ENCODE measurements at places on chromosomes 7 and 10.
A peak's percentile ranks its signal among the peaks of the same experiment; 100 is the strongest.

- DNase-seq: no peak
Measured at GRCh38 chr7:135467207-135467711, 42.6 kb downstream of the CNOT4 start.

GRCh38 chr7:155847821-155848435 lies 35.7 kb upstream of the SHH start:
- DNase-seq: no peak

GRCh38 chr7:69811476-69812308 lies 213.4 kb downstream of the AUTS2 start:
- no peak for DNase-seq

DNA sequence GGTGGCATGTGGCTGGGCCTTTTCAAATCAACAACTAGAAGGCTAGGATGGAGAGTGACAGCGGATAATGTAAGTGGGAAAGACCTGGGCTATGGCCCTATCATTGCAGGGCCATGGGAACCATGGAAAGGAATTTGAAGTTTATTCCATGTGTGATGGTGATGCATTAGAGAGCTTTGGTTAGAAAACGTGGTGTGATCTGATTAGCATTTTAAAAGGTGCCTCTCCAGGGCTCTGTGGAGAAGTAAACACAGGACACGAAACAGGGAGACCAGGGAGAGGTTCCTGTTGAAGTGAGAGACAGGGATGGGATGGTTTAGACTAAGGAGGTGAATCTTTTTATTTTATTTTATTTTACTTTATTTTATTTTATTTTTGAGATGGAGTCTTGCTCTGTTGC lies 749.5 kb downstream of the GATA3 start:
- no peak for DNase-seq

DNA sequence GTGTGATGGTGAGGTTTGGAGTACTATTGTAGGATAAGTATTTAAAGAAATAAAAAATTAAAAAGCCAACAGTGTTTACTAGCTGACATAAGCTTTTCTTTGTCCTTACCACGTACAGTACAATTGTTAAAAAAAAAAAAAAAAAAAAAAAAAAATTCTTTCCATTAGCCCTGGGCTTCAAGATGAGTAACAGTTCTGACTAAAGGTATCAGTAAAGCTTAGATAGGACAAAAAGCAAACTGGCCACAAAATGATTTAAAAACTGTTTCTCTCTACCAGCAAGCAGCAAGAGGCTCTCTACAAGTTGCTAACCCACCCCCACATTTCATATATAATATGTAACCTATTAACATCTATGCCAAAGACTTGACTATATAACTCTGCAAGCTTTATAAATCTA lies 17.5 kb downstream of the HYCC1 start:
- no peak for DNase-seq

DNA sequence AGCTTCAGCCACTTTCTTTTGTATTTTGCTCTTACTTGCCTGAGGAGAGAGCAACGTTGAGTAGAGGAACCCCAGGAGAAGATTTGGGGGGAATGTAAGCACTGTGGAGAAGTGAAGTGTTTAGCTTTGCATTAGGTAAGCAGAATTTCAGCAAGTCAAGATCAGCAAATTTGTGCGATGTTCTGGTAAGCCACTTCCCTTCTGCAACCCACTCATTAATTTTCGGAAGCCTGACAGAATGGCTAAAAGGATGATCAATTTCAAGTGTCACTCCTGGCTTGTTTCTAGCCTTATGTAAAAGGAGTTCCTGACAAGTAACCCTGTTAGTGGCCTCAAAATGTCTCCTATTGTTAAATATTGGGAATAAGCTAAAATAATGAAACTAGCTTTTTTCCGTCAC lies 48.5 kb upstream of the NXPH1 start:
- no peak for DNase-seq

GRCh38 chr7:94133460-94133859 lies 129.3 kb upstream of the BET1 start:
- no peak for DNase-seq

DNA sequence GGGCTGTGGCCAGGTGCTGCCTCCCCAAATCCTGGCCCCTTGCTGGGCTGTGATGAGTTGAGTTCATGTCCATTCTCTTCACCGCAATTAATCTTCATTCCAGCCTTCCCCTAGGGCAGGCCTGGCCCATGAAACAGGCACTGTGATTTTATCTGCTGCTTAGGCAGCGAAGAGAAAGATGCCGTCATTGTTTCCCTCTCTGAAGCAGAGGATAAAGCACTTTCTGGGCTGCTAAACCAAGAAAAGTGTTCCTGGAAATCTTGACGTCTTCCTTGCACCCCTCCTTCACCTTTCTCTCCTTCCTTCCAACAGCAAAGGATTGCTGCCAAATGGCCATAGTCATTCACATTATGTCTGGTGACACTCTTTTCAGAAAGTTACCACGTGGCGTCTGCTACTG lies 265.9 kb downstream of the ZEB1 start:
- DNase-seq: no peak

GRCh38 chr7:47451851-47452205 lies 130.1 kb downstream of the TNS3 start:
- no peak for DNase-seq

- no peak for DNase-seq
Measured at GRCh38 chr10:114281006-114281405, 42.0 kb downstream of the VWA2 start.

DNA sequence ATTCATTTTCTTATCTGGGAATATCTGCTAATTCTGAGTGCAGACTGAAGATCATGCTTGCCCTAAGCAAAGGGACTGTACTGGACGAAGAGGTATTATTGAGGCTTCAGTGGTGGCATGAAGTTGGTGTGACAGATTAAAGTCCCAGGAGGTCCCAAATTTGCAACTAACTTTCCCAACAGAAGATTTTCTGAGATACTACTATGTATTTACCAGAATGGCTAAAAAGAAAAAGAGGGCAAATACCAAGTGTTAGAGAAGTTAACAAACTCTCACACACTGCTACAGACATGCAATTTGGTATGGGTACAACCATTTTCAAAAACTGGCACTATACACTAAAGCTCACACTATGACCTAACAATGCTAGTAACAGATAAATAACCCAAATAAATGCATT lies 28.3 kb downstream of the IDE start:
- no peak for DNase-seq

GRCh38 chr10:49253340-49253906 lies 45.5 kb upstream of the C10orf71 start:
- DNase-seq: no peak

DNA sequence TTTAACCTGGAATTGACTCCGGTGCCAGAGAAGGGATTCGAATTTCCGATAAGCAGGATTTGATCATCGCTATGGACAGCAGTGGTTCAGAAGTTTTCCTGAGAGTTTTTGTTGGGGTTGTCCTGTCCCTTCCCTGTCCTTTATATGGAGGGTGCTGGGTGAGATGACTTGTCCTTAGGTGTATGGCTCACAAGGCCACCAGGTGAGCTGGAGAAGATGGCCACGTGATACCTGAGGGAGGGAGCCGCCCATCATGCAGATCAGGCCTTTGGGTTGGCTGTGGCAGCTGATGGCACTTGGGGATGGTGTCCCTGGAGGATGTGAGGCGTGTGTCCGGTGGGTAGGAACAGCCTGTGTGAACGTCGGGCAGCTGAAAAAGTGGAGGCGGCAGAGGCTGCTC lies 187.7 kb downstream of the PTPN20 start:
- DNase-seq: no peak

DNA sequence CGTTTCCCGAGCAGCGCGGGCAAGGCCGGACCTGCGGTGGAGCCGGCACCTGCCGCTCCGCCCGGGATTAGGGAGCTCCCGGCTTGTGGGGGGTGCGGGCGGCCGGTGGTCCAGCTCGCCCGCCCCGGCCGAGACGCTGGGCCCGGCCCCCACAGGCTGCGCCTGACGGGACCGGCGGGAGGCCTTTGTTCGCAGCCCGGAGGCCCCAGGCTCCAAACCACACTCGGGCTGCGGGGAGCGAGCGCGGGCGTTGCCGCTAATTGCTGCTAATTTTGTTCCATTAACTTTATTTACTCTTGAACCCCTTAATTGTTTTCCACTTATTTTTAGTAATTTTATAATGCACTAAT lies 9.6 kb downstream of the UNCX start:
- no peak for DNase-seq

DNA sequence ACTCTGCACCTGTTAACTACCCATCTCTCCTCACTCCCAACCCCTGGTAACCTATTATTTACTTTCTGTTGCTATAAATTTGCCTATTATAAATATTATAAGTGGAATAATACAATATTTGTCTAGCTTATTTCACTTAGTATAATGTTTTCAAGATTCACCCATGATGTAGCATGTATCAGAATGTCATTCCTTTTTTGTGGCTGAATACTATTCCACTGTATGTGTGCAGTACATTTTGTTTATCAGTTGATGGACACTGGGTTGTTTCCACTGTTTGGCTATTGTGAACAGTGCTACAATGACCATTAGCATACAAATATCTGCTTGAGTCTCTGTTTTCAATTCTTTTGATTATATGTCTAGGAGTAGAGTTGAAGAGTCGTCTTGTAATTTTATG lies 92.8 kb upstream of the KAT6B start:
- DNase-seq: no peak

GRCh38 chr7:142892951-142893350 lies 7.4 kb upstream of the TRPV6 start:
- DNase-seq: no peak

GRCh38 chr7:129438839-129439651 lies 4.8 kb downstream of the STRIP2 start:
- peak; percentile 26 for DNase-seq

- DNase-seq: no peak
Measured at GRCh38 chr10:2509081-2509531, 558.2 kb upstream of the PFKP start.

GRCh38 chr7:133858311-133858710 lies 268.8 kb upstream of the LRGUK start:
- no peak for DNase-seq

- no peak for DNase-seq
Measured at GRCh38 chr7:94580601-94581000, 71.0 kb downstream of the CASD1 start.

- no peak for DNase-seq
Measured at GRCh38 chr7:37571806-37572205, 111.8 kb upstream of the GPR141 start.

- DNase-seq: no peak
Measured at GRCh38 chr7:45401851-45402250, 172.3 kb upstream of the ADCY1 start.

DNA sequence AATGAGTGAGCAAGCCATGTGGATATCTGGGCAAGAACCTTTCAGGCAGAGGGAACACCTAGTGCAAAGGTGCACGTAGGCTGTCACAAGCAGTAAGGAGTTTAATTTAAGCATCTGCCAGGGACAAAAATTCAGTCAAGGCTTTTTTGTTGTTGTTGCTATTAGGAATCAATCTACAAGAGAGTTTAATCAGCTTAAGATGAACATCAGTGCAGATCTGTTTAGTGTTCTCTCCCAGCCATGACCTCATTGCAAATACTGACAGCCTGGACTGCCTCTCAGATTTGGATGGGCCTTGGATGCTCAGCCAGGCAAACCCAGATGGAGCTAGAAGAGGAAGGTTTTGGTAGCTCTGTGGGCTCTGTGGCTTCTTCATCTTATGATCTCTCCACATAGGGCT lies 3.3 kb upstream of the GLCCI1 start:
- DNase-seq: no peak

GRCh38 chr10:87504307-87504639 lies 420 bp upstream of the MINPP1 start:
- DNase-seq: no peak

GRCh38 chr7:117237646-117238045 lies 85.2 kb downstream of the WNT2 start:
- DNase-seq: no peak

- no peak for DNase-seq
Measured at GRCh38 chr7:15457990-15458955, 103.5 kb downstream of the AGMO start.

- DNase-seq: no peak
Measured at GRCh38 chr7:132213583-132213982, 362.7 kb downstream of the PLXNA4 start.

GRCh38 chr7:117135553-117135891 lies 182.2 kb downstream of the ST7 start:
- no peak for DNase-seq

GRCh38 chr10:99784016-99784726 lies 1.7 kb downstream of the ABCC2 start:
- no peak for DNase-seq

DNA sequence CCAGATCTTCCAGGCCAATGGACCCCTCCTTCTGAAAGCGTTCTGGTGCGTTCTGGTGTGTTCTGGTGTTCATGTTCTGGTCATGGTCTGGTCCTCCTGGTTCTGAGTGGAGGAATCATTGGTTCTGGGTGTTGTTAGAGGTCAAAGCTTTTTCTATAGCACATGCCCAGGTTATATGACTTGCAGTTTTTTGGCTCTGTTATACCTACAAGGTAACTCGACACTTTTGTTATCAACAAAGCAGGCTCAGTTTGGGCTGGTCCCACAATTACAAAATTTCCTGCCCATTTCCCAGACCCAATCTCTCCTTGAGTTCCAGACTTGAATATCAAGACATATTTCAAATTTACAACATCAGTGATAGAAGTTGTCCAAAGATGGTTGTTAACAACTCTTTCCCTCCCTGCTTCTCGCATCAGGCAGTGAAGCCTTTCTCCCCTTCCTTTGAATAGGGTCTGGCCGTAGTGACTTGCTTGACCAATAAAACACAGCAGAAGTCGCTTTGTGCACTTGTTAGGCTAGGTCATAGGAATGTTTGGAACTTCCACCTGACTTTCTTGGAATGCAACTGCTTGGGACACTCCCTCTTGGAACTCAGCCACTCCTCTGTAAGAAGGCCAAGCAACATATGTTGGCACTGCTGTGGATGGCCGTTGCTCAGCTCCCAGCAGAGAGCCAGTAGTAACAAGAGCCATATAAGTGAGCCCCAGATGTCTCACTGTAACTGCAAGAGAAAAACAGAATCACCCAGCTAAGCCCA lies 83.1 kb upstream of the STEAP1B start:
- no peak for DNase-seq

- no peak for DNase-seq
Measured at GRCh38 chr10:77226452-77226851, 411.2 kb downstream of the KCNMA1 start.

- no peak for DNase-seq
Measured at GRCh38 chr7:66847879-66848790, 72.9 kb upstream of the TMEM248 start.

- DNase-seq: no peak
Measured at GRCh38 chr7:141992688-141993087, 3.0 kb upstream of the MGAM start.

DNA sequence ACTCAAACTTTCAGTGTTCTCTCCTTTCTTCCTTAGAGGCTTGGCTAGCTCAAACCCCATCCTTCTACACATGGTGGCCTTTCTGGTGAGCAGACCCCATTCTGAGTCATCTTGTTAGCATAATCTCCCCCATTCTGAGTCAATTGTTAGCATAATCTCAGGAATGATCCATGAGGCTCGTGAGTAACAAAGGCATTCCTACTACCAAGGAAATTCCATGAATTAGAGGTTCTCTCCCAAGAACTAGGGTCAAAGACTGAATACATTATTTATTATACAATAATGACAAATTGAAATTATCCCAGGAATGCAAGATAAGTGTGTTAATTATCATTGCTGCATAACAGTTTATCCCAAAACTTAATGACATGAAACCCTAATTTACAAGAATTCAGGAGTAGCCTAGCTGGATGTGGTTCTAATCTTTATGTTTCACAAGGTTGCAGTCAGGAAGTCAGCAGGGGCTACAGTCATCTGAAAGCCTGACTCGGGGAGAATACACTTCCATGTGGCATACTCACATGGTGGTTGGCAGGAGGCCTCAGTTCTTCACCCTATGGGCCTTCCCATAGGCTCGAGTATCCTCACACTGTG lies 100.2 kb downstream of the MMRN2 start:
- DNase-seq: no peak
